Tibial nerve (tissue), 4 donors: ENCODE measurements at places on chromosomes 5 and 9. TPM values are rescaled to one million over a fixed set of nuclear protein-coding genes. Genes with fewer than 3 reads are reported as not detected.

DNA sequence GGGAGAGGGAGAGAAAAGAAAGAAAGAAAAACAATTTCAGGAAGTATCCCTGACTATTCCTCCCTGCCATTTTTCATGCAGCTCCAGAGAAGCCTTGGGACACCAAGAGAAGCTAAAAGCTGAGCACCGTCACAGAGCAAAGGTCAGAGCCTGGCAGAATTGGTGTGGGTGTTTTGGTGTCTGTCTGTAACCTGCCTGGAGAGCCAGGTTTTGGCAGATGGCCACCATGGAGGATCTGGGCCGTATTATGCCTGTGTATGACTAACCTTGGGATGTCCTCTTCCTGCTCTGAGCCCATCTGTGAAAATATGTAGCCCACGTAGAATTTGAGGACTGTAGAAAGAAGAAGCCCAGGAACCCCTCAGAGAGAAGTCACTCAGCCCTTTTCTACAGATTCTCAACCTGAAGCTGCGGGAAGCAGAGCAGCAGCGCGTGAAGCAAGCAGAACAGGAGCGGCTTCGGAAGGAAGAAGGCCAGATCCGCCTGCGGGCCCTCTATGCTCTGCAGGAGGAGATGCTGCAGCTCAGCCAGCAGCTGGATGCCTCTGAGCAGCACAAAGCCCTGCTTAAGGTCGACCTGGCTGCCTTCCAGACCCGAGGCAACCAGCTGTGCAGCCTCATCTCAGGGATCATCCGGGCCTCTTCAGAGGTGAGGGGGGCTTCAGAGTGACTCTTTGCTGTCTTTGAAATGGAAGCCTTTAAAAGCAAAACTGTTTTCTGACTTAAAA lies 18.8 kb downstream of the GLE1 start:
- no peak for DNase-seq
- no peaks in the 10 kb centered on the region for H3K4me1 ChIP-seq
- no peak overlapping the region for H3K27ac ChIP-seq
- H3K36me3 ChIP-seq = peaks cover 95% of the 10 kb centered on the region
- no peak overlapping the region for H3K4me3 ChIP-seq

- no peaks in the 10 kb centered on the region for H3K4me1 ChIP-seq
- H3K27me3 ChIP-seq = no peaks in the 10 kb centered on the region
- no peak for DNase-seq
- no peaks in the 10 kb centered on the region for H3K36me3 ChIP-seq
- H3K27ac ChIP-seq = no peak overlapping the region
Observed at GRCh38 chr5:14834584-14835550, 36.7 kb downstream of the ANKH start.

DNA sequence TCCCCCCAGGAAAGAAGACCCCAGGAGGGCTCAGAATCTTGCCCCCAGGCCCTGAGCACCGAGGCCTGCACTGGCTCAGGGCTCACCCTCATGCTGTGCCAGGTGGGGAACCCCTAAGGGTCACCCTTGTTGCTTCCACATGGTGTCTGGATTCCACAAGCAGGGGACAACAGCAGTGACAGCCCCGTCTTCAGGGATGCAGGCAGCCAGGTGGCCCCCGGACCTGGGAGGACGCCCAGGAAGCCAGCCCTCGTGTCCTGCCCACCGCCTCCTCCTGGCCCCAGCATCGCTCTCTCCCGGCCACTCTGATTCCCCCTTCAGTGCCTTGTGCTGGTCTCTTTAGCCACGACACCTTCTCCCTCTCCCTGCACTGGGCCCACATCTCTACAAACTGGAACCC lies 60.0 kb upstream of the SARDH start:
- H3K4me1 ChIP-seq = no peaks in the 10 kb centered on the region
- H3K4me3 ChIP-seq = no peak overlapping the region
- H3K27me3 ChIP-seq = no peaks in the 10 kb centered on the region
- DNase-seq = no peak
- H3K36me3 ChIP-seq = no peaks in the 10 kb centered on the region

- H3K36me3 ChIP-seq = no peaks in the 10 kb centered on the region
- H3K27me3 ChIP-seq = no peaks in the 10 kb centered on the region
- no peak for DNase-seq
- peak overlapping the region; percentile 76 for H3K27ac ChIP-seq
Observed at GRCh38 chr9:136614967-136615623, 47.6 kb upstream of the EGFL7 start.

DNA sequence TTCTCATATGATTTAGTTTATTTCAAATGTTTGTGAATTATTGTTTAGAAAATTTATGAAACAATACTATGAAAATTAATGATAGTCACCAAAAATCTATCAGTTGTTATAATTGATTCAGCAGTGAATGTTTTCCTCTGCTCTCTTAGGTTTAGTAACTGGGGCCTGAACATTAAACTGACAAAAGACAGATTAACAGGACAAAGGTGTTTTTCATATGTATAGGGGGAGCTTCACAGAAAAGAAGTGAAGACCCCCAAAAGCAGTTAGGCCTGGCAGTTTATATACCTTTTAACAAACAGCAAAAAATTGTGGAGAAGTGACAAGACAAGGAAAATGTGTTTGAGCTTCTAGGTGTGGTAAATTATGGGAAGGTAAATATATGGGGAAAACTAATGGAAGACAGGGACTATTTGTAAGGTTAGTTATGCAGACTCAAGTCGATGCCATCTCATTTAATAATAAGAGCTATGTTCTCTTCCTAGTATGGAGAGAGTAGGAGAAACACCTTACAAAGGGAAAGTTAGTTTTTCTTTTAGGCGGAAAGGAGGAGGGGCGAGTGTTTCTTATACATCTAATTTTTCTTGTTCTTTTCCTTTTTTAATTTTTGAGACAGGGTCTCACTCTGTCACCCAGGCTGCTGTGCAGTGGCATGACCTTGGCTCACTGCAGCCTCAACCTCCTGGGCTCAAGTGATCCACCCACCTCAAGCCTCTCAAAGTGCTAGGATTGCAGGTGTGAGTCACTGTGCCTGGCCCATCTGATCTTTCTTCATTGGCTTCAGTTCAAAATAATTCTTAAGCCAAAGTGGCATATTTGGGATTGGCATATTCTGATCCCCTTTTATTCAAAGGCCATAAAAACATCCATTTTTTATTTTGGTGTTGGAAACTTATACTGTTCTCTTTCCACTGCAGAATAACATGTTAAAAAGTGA lies 77.8 kb downstream of the C9orf153 start:
- H3K36me3 ChIP-seq = no peaks in the 10 kb centered on the region
- no peak for DNase-seq
- H3K4me1 ChIP-seq = no peaks in the 10 kb centered on the region
- no peak overlapping the region for H3K4me3 ChIP-seq
- no peaks in the 10 kb centered on the region for H3K27me3 ChIP-seq

GRCh38 chr5:151483176-151483575 lies 35.8 kb downstream of the SLC36A1 start:
- no peak overlapping the region for H3K4me3 ChIP-seq
- peak overlapping the region; percentile 52 for H3K27ac ChIP-seq
- H3K36me3 ChIP-seq = peaks cover 93% of the 10 kb centered on the region
- DNase-seq = no peak

GRCh38 chr5:39209924-39210323 lies 9.4 kb downstream of the FYB1 start:
- H3K27me3 ChIP-seq = no peaks in the 10 kb centered on the region
- no peaks in the 10 kb centered on the region for H3K4me1 ChIP-seq
- no peak overlapping the region for H3K4me3 ChIP-seq
- H3K27ac ChIP-seq = no peak overlapping the region
- no peaks in the 10 kb centered on the region for H3K36me3 ChIP-seq

DNA sequence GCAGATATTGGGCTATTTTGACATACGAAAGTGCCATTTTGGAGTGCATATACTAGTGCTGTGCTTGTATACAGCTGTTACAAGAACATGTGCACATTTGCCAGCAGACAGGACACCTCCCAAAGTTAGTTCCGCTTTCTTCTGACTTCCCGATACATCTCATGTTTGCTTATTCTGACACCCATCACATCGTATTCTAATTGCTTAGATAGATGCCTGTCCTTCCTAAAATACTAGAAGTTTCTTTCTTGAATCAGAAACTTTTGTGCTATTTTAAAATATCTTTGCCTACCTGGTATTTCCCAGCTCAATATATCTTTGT lies 177.8 kb downstream of the TTLL11 start:
- H3K27ac ChIP-seq = no peak overlapping the region
- H3K4me1 ChIP-seq = no peaks in the 10 kb centered on the region

GRCh38 chr5:22947921-22948320 lies 94.8 kb upstream of the CDH12 start:
- no peaks in the 10 kb centered on the region for H3K4me1 ChIP-seq
- no peaks in the 10 kb centered on the region for H3K36me3 ChIP-seq
- no peak overlapping the region for H3K27ac ChIP-seq

- H3K36me3 ChIP-seq = no peaks in the 10 kb centered on the region
- no peak overlapping the region for H3K27ac ChIP-seq
- H3K27me3 ChIP-seq = no peaks in the 10 kb centered on the region
- no peak overlapping the region for H3K4me3 ChIP-seq
Observed at GRCh38 chr5:42923710-42924109, 112.0 kb upstream of the SELENOP start.

DNA sequence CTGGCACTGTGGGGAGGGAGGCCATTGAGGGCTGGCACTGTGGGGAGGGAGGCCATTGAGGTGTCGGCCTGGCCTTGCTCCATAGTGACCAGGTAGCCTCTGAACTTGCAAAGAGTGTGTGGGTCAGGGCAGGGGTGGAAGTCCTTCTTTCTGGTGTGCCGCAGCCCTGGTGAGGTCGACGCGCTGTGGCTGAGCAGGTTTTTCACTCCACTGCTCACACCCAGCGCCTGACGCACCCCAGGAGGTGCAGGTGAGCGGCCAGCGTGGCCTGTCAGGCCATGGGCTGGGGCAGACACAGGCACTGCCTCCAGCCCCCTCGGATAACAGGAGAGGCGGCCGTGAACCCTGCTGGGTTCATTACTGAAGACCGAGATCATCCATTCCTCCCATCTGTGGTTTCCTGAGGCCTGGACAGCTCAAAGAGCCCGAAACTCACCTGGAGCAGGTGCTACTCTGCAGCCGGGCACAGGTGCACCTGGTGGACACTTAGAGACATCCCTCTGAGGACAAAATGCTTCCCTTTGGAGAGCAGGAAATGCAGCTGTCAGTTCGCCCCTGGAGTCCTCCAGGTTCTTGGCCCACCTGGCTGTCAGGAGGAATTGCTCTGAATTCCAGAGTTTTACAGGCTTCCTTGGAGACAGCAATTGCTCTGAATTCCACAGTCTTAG lies 32.4 kb downstream of the LHX3 start:
- H3K4me3 ChIP-seq = no peak overlapping the region
- H3K27ac ChIP-seq = no peak overlapping the region
- peaks cover 33% of the 10 kb centered on the region for H3K27me3 ChIP-seq
- no peaks in the 10 kb centered on the region for H3K36me3 ChIP-seq
- DNase-seq = no peak
- H3K4me1 ChIP-seq = no peaks in the 10 kb centered on the region

GRCh38 chr5:115947260-115947659 lies 15.0 kb upstream of the LVRN start:
- H3K4me3 ChIP-seq = no peak overlapping the region
- H3K4me1 ChIP-seq = no peaks in the 10 kb centered on the region
- no peaks in the 10 kb centered on the region for H3K36me3 ChIP-seq
- H3K27me3 ChIP-seq = no peaks in the 10 kb centered on the region
- no peak overlapping the region for H3K27ac ChIP-seq

- peaks cover 23% of the 10 kb centered on the region for H3K4me1 ChIP-seq
- no peaks in the 10 kb centered on the region for H3K36me3 ChIP-seq
- H3K4me3 ChIP-seq = no peak overlapping the region
- DNase-seq = no peak
- peaks cover 14% of the 10 kb centered on the region for H3K27me3 ChIP-seq
Observed at GRCh38 chr9:134176599-134176968, 12.2 kb upstream of the RNU6ATAC start.

GRCh38 chr9:109975574-109976295 lies 195.7 kb downstream of the PALM2AKAP2 start:
- H3K4me1 ChIP-seq = no peaks in the 10 kb centered on the region
- no peak overlapping the region for H3K27ac ChIP-seq
- no peak overlapping the region for H3K4me3 ChIP-seq
- no peak for DNase-seq

DNA sequence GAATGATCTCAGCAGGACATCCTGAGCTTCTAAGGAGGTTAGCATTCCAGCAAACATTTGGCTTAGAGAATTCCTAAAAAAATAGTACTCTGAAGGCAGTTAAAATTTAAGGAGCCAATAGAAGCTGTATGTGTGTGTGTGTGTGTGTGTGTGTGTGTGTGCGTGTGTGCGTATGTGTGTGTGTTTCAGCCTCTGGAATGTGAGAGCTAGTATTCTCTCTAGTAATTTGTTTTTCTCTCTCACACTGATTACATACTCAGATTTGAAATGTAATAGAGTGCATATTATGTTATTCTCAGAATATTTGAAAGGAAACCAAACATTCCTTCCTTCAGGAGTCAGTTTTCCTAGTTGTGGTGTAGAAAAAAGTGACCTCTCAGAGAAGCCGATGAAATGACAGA lies 279.6 kb downstream of the TMEM38B start:
- H3K27ac ChIP-seq = no peak overlapping the region
- H3K4me3 ChIP-seq = no peak overlapping the region
- H3K36me3 ChIP-seq = no peaks in the 10 kb centered on the region

DNA sequence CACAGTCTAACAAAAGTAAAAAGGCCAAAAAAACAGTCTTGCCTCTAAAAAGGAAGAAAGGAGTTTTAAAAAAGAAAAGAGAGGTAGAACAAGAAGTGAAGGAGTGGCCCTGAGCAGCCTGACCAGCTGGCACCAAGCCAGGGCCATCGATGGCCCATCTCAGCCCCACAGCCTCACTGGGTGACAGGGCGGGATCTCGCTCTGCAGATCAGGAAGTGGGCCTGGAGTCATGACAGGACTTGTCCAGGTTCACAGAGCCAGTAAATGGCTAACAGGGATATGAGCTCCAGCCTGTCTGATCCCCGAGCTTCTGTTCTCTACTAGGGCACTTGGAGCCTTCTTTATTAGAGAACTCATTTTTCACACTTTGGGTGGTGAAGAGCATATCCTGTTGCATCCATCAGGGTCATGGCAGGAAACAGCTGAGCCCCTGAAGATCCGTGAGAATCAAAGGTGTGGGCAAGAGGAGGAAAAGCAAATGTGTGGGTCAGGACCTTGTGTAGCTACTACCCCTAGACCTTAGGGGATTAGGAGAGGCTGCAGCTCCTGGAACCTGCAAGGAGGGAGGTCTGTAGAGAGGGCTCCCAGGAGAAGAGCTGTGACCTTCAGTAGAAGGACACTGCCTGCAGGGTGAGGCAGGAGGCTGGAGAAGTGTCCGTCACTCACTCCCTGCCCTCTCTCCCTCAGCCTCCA lies 299.0 kb upstream of the MSX2 start:
- H3K4me1 ChIP-seq = no peaks in the 10 kb centered on the region
- no peak overlapping the region for H3K27ac ChIP-seq
- no peaks in the 10 kb centered on the region for H3K27me3 ChIP-seq
- no peak overlapping the region for H3K4me3 ChIP-seq
- no peak for DNase-seq

- no peak overlapping the region for H3K27ac ChIP-seq
- H3K4me3 ChIP-seq = no peak overlapping the region
- no peaks in the 10 kb centered on the region for H3K4me1 ChIP-seq
- H3K36me3 ChIP-seq = no peaks in the 10 kb centered on the region
- DNase-seq = no peak
Observed at GRCh38 chr9:117470902-117471301, 56.0 kb upstream of the ASTN2 start.

The AGGF1 gene
- 19.2 TPM for total RNA-seq

The SPAAR gene
- total RNA-seq = 5.1 TPM

The PKD2L2 gene
- total RNA-seq = not detected

The SYK gene
- total RNA-seq = 13.1 TPM

The SMIM33 gene
- total RNA-seq = not detected
